ENCODE measurements at places on chromosomes 4 and X. TPM values are rescaled to one million over a fixed set of nuclear protein-coding genes. Genes with fewer than 3 reads are reported as not detected.
A peak's percentile ranks its signal among the peaks of the same experiment; 100 is the strongest.

The MAGEA10 gene
- not detected for total RNA-seq

The GC gene
- not detected for total RNA-seq

The ALAS2 gene
- total RNA-seq: not detected

- H3K4me1 ChIP-seq: peaks cover 19% of the 10 kb centered on the region
- H3K27ac ChIP-seq: no peak overlapping the region
- peaks cover 10% of the 10 kb centered on the region for H3K27me3 ChIP-seq
- H3K4me3 ChIP-seq: no peak overlapping the region
- DNase-seq: no peak
These were observed 279.2 kb downstream of the NR3C2 start for GRCh38 chr4:148162991-148163390.

DNA sequence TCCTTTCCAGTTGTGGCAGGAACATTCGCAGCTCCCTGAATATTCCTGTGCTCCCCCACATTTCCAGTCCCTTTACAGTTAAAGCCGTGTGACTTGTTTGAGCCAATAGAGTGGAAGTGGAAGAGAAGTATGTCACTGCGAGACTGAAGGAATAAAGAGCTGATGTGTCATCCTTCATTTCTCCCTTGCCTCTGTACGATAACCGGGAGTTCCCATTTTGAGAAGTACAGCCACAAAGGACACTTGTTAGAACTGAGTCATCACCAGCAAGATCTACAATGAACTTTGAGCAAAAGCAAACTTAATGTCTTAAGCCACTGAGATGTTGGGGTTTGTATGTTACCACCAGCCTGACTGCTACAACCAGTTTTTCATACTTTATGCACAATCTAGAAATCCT lies 92.3 kb downstream of the SPRY1 start:
- H3K27ac ChIP-seq: no peak overlapping the region
- H3K4me3 ChIP-seq: no peak overlapping the region
- H3K4me1 ChIP-seq: peaks cover 7% of the 10 kb centered on the region
- H3K36me3 ChIP-seq: no peaks in the 10 kb centered on the region

The NCAPG gene
- total RNA-seq: 6.5 TPM

- H3K27ac ChIP-seq: no peak overlapping the region
- no peaks in the 10 kb centered on the region for H3K36me3 ChIP-seq
- no peak overlapping the region for H3K4me3 ChIP-seq
- H3K27me3 ChIP-seq: peaks cover 11% of the 10 kb centered on the region
- H3K4me1 ChIP-seq: no peaks in the 10 kb centered on the region
- DNase-seq: no peak
These were observed 68.5 kb downstream of the PHOX2B start for GRCh38 chr4:41679991-41680390.

GRCh38 chr4:111693758-111694157 lies 451.5 kb upstream of the FAM241A start:
- H3K27me3 ChIP-seq: peaks cover 16% of the 10 kb centered on the region
- H3K4me3 ChIP-seq: no peak overlapping the region
- no peak overlapping the region for H3K27ac ChIP-seq
- no peaks in the 10 kb centered on the region for H3K4me1 ChIP-seq
- DNase-seq: no peak
- no peaks in the 10 kb centered on the region for H3K36me3 ChIP-seq

DNA sequence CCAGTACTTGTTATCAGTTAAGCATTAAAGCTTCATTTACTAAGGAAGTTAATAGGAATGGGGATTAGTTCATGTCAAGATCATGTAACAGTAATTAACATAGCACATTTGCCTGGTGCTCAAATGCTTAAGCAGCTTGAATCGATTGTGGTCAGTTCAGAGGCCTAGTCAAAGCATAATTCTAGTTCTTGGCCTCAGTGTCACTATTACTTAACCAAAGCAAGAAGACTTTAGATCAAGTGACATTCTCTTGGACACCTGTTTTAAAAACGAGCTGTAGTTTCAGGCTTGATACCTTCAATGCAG lies 115.2 kb upstream of the BMPR1B start:
- H3K4me1 ChIP-seq: peaks cover 23% of the 10 kb centered on the region
- peak overlapping the region; percentile 74 for H3K27ac ChIP-seq
- H3K27me3 ChIP-seq: no peaks in the 10 kb centered on the region

- H3K27me3 ChIP-seq: no peaks in the 10 kb centered on the region
- H3K36me3 ChIP-seq: no peaks in the 10 kb centered on the region
- no peaks in the 10 kb centered on the region for H3K4me1 ChIP-seq
- no peak overlapping the region for H3K27ac ChIP-seq
These were observed 253.7 kb downstream of the PDHA2 start for GRCh38 chr4:96093563-96093962.

The SUPT20HL1 gene
- not detected for total RNA-seq

GRCh38 chr4:8291701-8292477 lies 22.3 kb downstream of the HTRA3 start:
- H3K4me1 ChIP-seq: no peaks in the 10 kb centered on the region
- peak; percentile 67 for DNase-seq
- H3K4me3 ChIP-seq: no peak overlapping the region
- peaks cover 1% of the 10 kb centered on the region for H3K27me3 ChIP-seq
- no peaks in the 10 kb centered on the region for H3K36me3 ChIP-seq

- no peaks in the 10 kb centered on the region for H3K27me3 ChIP-seq
- H3K4me3 ChIP-seq: no peak overlapping the region
- no peak overlapping the region for H3K27ac ChIP-seq
- H3K4me1 ChIP-seq: peaks cover 42% of the 10 kb centered on the region
- H3K36me3 ChIP-seq: no peaks in the 10 kb centered on the region
These were observed 369.7 kb downstream of the BCOR start for GRCh38 chrX:39728025-39728424.

DNA sequence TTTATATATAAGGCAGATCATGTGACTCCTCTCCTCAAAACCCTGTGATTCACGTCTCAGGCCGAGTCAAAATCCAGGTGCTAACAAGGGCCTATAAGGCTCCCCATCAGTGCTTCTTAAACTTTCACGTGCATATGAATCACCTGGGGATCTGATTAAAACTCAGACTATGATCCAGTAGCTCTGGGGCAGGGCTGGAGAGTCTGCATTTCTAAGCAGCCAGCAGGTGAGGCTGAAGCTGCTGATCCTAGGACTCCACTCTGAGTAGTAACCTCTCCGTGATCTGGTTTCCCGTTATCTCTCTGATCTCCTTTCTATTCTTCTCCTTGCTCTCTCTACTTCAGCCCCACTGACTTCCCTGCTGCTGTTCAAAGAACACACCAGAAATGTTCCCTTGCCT lies 252.4 kb upstream of the RPS6KA3 start:
- no peak overlapping the region for H3K27ac ChIP-seq
- H3K36me3 ChIP-seq: no peaks in the 10 kb centered on the region
- no peak for DNase-seq
- no peaks in the 10 kb centered on the region for H3K27me3 ChIP-seq

DNA sequence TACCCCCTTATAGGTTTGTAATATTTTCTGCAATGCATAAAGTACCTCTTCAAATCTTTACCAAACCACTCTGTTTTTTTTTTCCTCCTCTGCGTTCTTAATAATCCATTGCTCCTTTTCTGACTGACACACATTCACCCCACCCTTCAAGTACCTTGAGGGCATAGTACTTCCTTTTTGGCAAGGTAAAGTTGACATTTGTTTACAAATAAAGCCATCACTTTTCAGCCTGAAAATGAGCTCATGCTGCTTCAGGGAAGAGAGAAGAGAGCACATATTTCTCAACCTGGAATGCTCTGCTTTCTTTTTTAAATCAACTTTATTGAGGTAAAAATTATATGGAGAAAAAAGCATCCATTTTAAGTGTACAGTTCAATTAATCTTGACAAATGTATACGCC lies 113.9 kb downstream of the AGTR2 start:
- H3K27ac ChIP-seq: no peak overlapping the region
- no peaks in the 10 kb centered on the region for H3K27me3 ChIP-seq
- no peak for DNase-seq
- H3K4me3 ChIP-seq: no peak overlapping the region

DNA sequence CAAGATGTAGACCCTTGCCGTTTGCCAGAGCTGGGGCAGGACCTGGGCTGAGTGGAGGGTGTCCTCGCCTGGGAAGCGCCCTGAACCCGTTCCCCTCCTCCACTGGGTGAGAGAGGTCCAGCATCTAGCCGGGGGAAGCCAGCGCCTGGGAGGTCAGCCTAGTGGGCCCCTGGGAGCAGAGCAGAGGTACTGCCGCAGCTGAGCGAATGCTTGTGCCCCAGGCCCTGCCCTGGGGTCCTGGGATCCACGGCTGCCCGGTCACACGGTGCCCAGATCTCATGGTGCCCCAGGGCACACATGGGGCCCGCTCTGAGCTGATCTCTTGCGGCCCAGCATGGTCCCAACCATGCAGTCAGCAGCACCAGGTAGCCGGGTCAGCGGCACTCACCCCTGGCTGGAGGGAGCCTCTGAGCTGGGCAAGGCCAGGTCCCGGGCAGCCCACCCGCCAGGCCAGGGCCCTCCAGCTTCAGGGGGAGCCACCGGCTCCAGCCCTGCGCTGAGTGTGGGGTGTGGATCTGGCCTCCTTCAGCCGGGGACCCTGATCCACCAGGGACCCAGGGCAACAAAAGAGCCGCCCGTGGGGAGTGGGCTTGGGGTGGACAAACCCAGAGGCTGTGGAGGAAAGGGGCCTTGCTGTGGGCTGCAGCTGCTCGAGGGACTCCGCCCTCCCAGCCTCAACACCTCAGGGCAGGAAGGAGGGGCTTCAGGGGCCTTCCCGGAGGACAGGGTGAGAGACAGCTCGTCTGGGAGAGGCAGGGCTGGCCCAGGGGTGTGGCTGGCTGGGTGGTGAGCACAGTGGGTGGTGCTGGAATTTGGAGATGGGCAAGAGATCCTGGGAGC lies 4.1 kb upstream of the CPLX1 start:
- H3K36me3 ChIP-seq: no peaks in the 10 kb centered on the region
- no peak overlapping the region for H3K27ac ChIP-seq
- peaks cover 20% of the 10 kb centered on the region for H3K27me3 ChIP-seq
- DNase-seq: peak; percentile 88

DNA sequence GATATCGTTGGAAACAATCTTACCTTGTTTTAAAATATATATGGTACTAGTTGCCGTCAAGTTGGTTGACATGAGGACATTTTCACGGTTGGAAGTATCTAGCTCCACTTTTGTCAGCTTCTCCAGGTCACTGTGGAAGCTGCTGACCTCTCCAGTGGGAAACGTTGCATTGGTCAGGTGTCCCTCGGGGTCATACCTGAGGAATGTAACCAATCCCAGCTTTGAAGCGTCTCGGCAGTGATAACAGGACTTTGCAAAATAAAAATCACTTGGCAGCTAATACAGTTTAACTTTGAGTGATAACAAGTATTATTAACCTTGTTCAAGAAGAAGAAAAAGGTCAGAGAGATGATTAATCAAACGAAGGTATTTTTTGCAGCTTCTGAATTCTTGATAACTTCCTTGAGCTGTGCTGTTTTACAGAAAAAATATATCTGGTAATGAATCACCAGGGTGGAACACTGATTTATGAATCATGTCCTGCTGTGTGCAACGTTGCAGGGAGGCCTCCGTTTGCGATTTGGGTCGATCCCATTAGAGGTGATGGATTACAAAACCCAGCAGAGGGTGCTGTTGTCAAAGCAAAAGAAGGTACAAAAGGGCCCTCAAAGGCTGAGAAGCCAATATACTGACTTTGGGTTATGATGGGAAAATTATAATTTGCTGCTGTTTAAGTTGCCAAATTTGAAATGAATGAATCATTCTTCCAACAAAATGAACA lies 60.1 kb downstream of the SH2D1A start:
- no peak for DNase-seq

- no peak for DNase-seq
- no peak overlapping the region for H3K4me3 ChIP-seq
- no peaks in the 10 kb centered on the region for H3K4me1 ChIP-seq
- no peaks in the 10 kb centered on the region for H3K27me3 ChIP-seq
- H3K36me3 ChIP-seq: no peaks in the 10 kb centered on the region
These were observed 102.8 kb downstream of the STOX2 start for GRCh38 chr4:184007891-184008290.

GRCh38 chr4:122479935-122480416 lies 23.5 kb upstream of the IL2 start:
- no peaks in the 10 kb centered on the region for H3K36me3 ChIP-seq
- no peaks in the 10 kb centered on the region for H3K4me1 ChIP-seq
- H3K27ac ChIP-seq: no peak overlapping the region
- H3K4me3 ChIP-seq: no peak overlapping the region
- peaks cover 14% of the 10 kb centered on the region for H3K27me3 ChIP-seq

The CCDC110 gene
- 3.7 TPM for total RNA-seq

The TRIM75 gene
- total RNA-seq: not detected

The MAP3K15 gene
- total RNA-seq: not detected

GRCh38 chr4:184893801-184894571 lies 68.2 kb upstream of the ACSL1 start:
- H3K27ac ChIP-seq: no peak overlapping the region
- peaks cover 4% of the 10 kb centered on the region for H3K36me3 ChIP-seq
- no peak overlapping the region for H3K4me3 ChIP-seq
- DNase-seq: no peak
- peaks cover 13% of the 10 kb centered on the region for H3K27me3 ChIP-seq

DNA sequence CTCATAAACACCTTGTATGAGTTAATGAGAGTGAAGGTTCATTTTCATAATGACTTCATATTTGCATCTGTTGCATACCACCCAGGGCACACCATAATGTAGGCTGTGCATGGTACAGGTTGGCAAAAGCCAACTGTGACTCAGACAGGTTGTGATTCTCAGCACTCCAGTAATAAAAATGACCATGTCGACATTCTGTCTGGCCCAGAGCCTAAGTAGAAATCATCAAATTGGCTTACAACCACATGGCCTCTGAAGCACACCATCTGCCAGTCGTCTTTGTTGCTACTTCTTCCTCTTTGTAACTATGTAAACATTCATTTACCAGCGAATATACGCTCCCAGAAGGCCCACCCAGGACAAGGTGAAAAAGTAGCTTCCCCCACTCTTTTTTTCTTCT lies 459.5 kb downstream of the GASK1B start:
- H3K27me3 ChIP-seq: no peaks in the 10 kb centered on the region
- no peak overlapping the region for H3K27ac ChIP-seq
- no peaks in the 10 kb centered on the region for H3K36me3 ChIP-seq
- no peaks in the 10 kb centered on the region for H3K4me1 ChIP-seq
- DNase-seq: no peak

DNA sequence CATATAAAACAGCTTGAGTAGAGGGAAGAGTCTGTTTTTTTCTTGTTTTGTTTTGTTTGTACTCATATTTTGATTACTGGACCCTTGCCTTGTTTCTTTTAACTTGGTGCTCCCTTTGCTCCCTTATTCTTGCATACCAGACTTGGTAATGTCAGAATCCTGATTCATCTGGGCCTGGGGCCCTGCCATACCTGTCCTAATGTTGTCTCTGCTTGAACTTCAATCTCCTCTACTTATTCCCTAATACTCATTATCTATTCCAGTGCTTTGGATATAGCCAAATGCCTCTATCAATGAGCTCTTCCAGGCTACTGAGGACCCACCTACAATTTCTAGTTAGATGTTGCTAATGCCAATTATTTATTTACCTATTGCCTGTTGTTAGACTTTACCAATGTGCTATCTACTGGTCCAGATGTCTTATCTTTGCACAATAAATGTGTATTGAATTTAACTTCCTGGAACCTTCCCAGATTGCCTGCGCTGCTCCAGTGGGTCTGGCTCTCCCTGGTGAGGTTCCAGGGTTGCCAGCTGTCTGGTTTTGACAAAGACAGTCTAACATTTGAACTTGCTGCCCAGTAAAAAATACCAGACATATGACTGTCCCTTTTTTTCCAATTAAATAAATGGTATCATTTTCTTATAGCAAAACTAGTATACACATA lies 64.4 kb upstream of the ACSL4 start:
- peak overlapping the region; percentile 3 for H3K27ac ChIP-seq
- DNase-seq: no peak
- no peaks in the 10 kb centered on the region for H3K36me3 ChIP-seq
- H3K27me3 ChIP-seq: no peaks in the 10 kb centered on the region
- H3K4me3 ChIP-seq: no peak overlapping the region
- H3K4me1 ChIP-seq: peaks cover 7% of the 10 kb centered on the region

All from chondrocyte (in vitro differentiated cells).